Left renal pelvis (tissue), 4 donors: ENCODE measurements at places on chromosomes 11 and 22. TPM values are rescaled to one million over a fixed set of nuclear protein-coding genes. Genes with fewer than 3 reads are reported as not detected.

FOSL1 gene
- polyA plus RNA-seq = 0.23 TPM

LDLRAD3 gene
- 27.8 TPM for polyA plus RNA-seq

UBE4A gene
- polyA plus RNA-seq = 40.2 TPM

DNA sequence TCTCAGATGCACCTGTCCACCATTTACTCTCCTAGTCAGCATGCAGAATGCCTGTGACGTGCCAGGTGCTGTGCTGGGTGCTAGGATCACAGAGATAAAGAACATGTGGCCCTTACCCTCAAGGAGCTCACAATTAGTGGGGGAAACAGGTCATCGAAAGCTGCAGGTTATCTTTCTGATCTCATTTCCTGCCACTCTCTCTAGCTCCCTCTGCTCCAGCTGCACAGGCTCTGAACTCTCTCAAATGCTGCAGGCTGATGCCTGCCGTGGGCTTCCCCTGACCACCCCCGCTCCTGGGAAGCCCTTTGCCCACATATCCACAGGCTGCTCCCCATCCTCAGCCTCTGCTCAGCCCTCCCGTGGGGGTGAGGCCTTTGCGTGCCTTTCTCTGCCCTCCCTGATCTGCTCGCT is 29.6 kb downstream of the SHANK3 start:
- DNase-seq = no peak

- no peak for DNase-seq
Observed at GRCh38 chr11:117941163-117941707, 12.0 kb upstream of the TMPRSS13 start.

DNA sequence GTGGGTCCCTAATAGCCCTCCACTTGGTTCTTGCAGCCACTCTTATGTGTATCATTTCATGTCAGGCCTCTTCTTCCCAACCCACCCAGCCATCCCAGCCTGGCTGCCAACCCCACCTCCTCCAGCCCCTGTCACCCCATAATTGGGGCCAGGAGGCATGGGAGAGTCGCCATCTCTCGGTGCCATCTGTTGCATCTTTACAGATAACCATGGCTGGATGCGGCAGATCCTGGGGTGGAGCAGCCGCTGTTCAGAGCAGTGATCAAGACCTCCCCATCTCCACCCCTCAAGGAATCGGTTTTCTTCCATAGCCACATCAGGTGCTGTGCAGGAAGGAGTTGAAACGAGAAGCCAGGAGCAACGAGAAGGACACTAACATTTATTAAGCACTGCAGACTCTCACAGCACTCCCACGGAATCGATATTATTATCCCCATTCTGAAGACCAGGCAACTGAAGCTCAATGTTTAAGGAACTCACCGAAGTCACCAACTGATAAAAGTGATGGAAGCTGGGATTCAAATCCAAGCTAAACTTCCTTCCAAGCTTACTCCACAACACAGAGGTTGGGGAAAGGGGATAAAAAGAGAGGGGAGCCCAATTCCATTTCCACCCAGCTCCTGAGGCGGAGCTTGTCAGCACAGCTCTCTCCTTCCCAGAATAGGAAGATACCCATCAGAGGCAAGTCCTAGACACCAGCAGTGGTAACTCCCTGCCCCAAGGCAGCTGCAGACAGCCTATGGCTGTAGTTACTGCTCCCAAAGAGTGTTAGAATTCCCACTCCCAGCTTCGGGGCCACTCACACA is 2.7 kb downstream of the SLC43A1 start:
- no peak for DNase-seq

GRCh38 chr11:78319453-78319955 is 98.1 kb downstream of the GAB2 start:
- no peak for DNase-seq

GRCh38 chr11:108906826-108907225 is 242.0 kb downstream of the DDX10 start:
- no peak for DNase-seq

CLDN5 gene
- polyA plus RNA-seq = 39.7 TPM

MYBPC3 gene
- not detected for polyA plus RNA-seq

- no peak for DNase-seq
Observed at GRCh38 chr11:71385091-71385490, 63.1 kb downstream of the DHCR7 start.

- no peak for DNase-seq
Observed at GRCh38 chr11:23974051-23974450, 522.8 kb upstream of the LUZP2 start.

SCT gene
- not detected for polyA plus RNA-seq

- DNase-seq = no peak
Observed at GRCh38 chr11:84594602-84595001, 1032.5 kb downstream of the DLG2 start.

GRCh38 chr11:88680806-88681205 is 343.3 kb upstream of the CTSC start:
- DNase-seq = no peak

DNA sequence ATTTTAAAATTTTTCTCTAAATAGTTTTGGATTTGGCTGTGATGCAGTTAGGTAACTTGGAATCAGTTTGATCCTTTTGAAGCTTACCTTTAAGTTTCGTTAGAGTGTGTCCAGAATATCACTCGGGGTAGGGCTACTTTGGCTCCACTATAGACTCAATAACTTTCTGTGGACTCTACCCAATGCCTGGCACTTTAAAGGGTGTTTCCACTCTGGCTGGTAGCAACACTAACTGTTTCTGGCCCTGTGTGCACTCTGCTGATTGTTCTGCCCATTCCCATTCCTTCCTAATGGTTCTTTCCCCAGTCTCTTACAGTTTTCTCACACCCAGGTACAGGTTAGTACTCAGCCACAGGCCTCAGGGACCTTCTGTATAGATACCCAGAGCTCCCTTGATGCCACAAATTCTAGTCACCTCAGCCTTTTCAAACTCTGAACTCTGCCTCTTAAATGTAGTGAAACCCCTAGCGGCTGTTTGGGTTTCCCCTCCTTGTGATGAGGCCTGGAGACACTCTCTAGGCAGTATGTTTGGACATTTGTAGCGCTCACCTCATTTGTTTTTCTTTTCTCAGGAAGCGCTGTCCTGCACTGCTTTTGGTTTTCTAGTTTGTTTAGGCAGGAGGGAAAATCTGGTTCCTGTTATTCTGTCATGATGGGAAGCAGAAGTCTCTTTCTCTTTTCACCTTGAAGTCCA is 16.8 kb downstream of the CUL5 start:
- DNase-seq = no peak

DNA sequence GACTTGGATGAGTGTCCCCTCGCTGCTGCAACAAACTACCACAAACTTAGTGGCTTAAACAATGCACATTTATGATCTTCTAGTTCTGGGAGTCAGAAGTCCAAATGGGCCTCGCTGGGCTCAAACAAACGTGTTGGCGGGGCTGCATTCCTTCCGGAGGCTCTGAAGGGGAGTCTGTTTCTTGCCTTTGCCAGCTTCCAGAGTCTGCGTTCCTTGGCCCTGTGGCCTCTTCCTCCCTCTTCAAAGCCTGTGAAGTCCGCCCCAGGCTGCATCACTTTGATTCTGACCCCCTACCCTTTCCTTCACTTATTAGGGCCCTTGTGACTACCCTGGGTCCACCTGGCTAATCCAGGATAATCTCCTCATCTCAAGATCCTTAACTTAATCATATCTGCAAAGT is 80.3 kb upstream of the NECTIN1 start:
- DNase-seq = no peak

OR52N4 gene
- not detected for polyA plus RNA-seq

GRCh38 chr11:83122050-83122449 is 34.9 kb upstream of the PCF11 start:
- DNase-seq = no peak

KDELR3 gene
- polyA plus RNA-seq = 67.7 TPM

CSF2RB gene
- 3.1 TPM for polyA plus RNA-seq

DNA sequence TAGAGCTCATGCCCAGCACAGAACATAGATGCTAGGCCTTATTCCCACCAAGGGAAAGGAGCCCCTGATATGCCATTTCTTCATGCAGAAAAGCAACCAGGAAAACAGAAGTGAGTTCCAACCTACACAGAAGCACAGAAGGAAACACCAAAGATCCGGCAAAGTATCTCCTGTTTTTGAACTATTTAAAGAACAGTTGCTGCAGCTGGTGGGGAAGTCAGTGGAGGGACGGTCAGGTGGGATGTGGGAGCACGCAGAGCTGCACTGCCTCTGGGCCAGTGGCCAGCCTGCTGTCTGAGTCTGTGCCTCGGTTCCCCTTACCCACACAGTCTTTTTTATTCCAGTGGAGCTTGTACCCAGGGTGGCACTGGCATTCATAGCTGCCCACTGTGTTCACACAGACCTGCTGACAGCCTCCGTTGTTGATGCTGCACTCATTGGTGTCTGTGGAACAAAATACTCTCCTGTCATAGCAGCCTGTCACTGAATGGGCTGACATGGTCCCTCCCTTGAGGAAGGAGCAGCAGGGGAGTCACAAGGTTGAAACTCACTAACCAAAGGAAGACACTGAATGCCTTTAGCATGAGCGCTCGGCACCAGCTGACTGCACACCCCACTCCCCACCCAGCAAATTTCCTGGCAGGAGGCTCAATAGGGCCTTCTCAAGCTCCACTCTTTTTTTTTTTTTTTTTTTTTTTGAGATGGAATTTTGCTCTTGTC is 37.9 kb downstream of the SCUBE2 start:
- DNase-seq = no peak

GGT1 gene
- polyA plus RNA-seq = 70.4 TPM

MS4A4E gene
- 1.3 TPM for polyA plus RNA-seq
